ENCODE measurements at places on chromosomes 7 and 10.
A peak's percentile ranks its signal among the peaks of the same experiment; 100 is the strongest.

DNA sequence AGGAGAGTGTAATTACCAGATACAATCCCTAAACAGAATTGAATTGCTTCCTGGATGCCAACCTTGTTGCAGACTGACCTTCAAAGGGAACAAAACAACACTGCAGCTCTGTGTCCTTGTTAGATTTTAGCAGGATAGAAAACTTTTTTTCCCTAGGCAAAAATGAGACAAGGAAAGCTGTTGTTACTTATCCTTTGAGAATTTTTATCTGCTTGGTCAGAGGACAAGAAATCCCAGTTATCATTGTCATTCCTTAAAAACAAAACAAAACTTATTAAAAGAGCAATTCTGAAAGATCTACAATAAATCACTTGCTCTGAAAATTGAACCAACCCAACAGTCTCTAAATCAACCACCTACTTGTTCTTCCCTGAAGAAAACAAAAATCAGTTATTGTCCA, 652.6 kb downstream of the REEP3 start:
- no peak for DNase-seq

DNA sequence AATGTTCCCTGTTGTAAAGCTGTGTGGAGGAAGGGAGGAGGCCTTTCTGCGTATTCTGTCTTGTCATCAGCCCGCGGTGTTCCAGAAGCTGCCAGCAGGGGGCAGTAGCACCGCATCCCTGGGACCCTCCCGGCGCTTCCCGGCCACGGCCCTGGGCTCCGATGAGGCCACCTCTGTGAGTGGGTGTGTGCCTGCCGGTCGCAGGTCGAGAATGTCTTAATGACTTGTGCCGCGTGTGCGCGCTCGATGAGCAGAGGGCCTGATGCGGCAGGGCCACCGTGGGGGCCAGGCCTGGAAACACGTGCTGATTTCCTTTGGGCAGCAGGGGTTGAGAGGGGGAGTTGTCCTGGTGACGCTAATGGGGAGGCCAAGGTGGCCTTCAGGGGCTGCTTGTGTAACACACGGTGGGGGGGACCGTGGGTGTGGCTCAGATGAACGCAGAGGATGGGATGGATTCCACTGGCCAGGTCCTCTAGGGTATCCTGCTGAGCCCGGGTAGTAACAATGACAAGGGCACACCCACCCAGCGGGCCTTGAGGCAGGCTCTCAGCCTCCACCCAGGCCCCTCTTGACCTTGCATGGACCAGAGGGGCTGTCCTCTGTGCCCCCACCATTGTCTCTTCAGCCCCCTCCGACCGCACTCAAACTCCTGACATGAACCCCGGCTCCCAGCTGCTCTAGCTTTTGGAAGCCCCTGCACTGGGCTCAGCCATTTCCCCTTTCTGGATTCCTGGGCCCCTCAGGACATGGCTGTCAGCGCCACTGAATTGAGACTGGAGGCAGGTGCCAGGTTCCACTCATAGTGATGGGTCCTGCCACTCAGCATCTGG, 135.9 kb upstream of the PODXL start:
- peak; percentile 61 for DNase-seq

GRCh38 chr7:102122026-102122425, 164.6 kb upstream of the SH2B2 start:
- no peak for DNase-seq

- DNase-seq: no peak
Observed at GRCh38 chr10:3312403-3312940, 139.9 kb upstream of the PITRM1 start.

GRCh38 chr10:124255556-124255955, 162.2 kb upstream of the CHST15 start:
- DNase-seq: no peak

- DNase-seq: no peak
Observed at GRCh38 chr10:63343476-63343875, 122.3 kb downstream of the JMJD1C start.

All from stimulated activated CD4-positive, alpha-beta T cell treated with anti-CD3 and anti-CD28 coated beads, Interleukin-1b, Interleukin-23, amount 100 ng/mL, for 48 hours (primary cell).